D721Med (cell line): ENCODE measurements at places on chromosomes 7 and 10.

GRCh38 chr7:137844677-137845425 is 1.9 kb downstream of the DGKI start:
- no peak for DNase-seq

DNA sequence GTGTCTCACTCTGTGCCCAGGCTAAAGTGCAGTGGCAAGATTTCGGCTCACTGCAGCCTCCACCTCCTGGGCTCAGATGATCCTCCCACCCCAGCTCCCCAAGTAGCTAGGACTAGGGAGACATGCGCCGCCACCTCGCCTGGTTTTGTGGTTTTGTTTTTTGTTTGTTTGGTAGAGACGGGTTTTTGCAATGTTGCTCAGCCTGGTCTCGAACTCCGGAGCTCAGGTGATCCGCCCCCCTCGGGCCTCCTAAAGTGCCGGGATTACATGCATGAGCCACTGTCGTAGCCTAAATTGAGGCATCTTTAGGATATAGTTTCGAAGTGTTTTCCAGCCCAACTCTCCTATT is 781 bp downstream of the ZNF727 start:
- DNase-seq = no peak

DNA sequence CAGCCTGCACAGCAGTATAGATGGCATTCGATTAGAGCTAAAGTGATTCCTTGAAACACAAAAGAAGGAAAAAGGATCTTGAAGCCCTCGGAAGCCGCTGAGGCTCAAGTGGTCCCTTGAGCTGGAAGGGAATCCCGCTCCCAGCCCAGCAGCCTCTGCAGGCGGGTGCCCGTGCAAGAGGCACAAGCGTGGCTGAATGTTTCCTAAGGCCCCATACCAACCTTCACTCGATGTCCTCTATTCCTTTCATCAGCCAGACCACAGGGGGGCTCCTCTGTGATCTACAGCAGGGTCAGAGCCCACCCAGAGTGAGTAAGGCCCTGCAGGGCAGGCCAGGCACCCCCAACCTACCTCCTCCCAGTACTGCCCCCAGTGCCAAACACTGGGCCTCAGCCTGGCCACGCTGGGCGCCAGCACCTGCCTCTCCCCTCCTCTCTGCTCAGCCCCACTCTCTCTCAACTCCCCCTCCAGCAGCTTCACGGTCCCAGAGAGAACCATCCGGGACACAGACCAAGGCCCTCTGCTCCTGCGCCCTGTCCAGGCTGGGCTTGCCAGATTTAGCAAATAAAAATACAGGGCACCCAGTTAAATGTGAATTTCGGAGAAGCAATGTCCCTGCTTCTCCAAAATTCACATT is 30.5 kb downstream of the EBF3 start:
- DNase-seq = no peak

DNA sequence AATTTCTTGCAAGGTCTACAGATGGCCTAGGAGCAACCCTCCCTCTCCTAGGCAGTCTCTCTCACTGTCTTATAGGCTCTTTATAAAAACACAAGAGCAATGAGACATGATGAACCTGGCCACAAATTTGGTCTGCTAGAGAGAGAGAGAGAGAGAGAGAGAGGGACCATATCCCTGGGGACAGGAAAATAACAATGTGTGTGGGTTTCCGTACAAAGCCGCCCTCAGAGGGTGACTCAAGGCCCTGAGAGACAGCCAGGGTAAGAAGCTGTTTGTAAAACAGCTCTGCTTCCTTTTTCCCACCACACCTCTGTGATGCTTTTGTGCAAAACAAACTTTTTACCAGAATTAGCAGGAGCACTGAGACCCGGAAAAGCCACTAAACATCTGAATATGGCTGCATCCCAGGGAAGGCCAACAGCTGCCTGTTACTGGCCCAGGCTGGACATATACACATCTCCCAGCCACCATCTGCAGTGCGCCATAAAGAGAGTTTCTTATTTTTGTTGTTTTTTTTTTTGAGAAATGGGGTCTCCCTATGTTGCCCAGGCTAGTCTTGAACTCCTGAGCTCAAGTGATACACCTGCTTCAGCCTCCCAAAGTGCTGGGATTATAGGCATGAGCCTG is 18.4 kb downstream of the GIMAP5 start:
- no peak for DNase-seq

- no peak for DNase-seq
Observed at GRCh38 chr7:13197501-13197900, 510.1 kb downstream of the ARL4A start.

- no peak for DNase-seq
Observed at GRCh38 chr10:123786306-123786705, 105.3 kb downstream of the CPXM2 start.

DNA sequence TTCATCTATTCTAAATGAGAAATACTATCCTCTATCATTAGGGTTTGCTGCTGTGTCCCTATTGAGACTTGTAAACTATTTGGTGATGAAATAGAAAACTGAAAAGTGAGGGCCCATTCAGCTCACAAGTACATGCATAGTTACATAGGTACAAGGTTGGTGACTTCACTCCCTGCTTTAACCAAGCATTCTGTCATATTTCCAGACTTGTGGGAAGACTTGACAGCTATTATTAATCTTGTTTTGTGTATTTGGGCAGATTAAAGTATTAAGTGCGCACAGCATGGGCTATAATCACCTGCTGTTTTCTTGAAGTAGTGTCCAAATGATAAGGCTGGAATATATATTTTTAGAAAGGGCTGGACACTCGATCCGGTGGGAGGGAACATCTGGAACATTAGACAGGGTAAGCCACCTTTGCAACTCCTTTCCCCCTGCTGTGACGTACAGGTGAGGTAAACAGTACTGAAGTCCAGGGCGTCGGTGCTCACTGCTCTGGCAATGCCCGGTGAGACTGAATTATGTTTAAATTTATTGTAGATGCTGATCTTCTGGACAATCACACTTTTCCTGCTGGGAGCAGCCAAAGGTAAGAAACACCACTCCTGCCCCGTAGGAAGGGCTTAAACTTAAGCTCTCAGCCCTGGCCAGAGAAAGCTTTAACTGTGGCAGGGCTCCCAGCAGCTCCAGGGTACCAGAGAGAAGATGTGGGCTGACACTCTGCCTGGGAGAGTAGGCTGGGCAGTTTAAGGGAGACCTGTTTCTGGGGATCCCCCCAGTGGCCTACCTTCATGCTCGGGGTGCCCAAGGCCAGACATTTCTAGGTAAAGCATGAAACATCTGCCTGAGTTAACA is at the start of gene PNLIPRP1:
TSS of gene PNLIPRP1 (plus strand) at position 370 of the 855 bp plus-strand sequence. CDS start at position 541, 171 bp downstream.
- DNase-seq = no peak

- DNase-seq = no peak
Observed at GRCh38 chr7:4151926-4152549, 530.1 kb upstream of the FOXK1 start.

DNA sequence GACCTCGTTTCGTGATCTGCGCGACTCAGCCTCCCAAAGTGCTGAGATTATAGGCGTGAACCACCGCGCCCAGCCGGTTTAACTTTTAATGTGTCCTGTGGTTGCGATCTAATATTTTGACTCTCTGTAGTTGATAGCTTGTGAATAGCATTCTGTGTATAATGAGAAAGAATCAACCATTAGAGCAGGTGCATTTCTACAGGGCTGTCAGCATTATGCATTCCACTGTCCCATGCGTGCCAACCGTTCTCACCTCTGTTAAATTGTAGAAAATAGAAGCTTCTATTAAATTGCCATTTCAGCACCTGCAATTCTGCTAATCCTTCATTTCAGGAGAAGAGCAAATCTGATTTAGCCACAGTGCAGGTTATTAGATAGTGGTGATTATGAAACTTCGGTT is 61.7 kb downstream of the VIM start:
- no peak for DNase-seq

GRCh38 chr10:22727663-22728062 is 13.3 kb upstream of the PIP4K2A start:
- DNase-seq = no peak

DNA sequence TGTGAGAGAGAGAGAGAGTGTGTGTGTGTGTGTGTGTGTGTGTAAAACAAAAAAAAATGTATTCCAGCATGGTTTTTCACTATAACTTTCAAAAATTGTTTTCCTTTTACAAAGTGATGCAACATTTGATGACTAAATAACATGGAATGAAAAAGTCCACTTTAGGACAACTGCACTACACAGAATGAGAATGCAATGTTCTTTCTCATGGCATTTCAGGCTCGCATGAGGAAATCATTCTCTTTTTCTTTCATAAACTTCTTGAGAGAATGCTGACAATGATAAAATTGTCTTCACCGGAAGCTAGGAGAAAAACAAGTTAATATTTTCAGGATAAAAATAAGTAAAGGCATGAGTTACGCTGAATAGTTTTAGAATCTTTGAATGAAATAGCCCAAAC is 53.7 kb downstream of the SLC16A12 start:
- DNase-seq = no peak

- no peak for DNase-seq
Observed at GRCh38 chr10:110410329-110411046, 87.2 kb upstream of the DUSP5 start.

- no peak for DNase-seq
Observed at GRCh38 chr7:26143298-26144048, 8.5 kb upstream of the NFE2L3 start.

DNA sequence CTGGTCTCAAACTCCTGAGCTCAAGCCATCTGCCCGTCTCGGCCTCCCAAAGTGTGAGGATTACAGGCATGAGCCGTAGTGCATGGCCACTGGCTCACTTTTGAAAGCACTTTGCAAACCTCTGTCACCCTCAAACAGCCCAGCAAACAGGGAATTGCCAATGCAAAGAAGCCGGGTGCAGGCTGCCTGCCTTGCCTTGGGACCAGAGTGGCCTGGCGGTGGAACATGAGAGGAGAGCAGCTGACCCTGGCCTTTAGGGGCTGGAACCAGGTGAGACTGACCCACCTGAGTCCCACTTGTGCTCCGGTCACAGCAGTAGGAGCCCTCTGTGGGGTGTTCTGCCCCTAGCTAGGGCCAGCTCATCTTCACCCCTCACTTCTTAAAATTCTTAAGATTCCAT is 237.1 kb upstream of the GALNT17 start:
- no peak for DNase-seq
